COLO829 (cell line): ENCODE measurements at places on chromosomes 6 and 20.

DNA sequence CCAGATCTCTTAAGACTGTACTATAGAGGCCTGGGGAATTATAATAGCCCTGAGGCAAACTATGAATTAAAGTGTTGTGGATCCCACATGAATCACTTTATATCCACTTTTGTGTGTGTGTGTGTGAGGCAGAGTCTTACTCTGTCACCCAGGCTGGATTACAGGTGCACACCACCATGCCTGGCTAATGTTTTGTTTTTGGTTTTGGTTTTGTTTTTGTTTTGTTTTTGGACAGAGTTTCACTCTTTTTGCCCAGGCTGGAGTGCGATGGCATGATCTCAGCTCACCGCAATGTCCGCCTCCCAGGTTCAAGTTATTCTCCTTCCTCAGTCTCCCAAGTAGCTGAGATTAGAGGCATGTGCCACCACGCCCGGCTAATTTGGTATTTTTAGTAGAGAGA is 32.2 kb upstream of the MICB start:
- no peak for DNase-seq

GRCh38 chr6:86256615-86257187 is 614.0 kb upstream of the SYNCRIP start:
- DNase-seq: no peak

- DNase-seq: no peak
Observed at GRCh38 chr6:153140299-153140698, 9.2 kb upstream of the RGS17 start.

DNA sequence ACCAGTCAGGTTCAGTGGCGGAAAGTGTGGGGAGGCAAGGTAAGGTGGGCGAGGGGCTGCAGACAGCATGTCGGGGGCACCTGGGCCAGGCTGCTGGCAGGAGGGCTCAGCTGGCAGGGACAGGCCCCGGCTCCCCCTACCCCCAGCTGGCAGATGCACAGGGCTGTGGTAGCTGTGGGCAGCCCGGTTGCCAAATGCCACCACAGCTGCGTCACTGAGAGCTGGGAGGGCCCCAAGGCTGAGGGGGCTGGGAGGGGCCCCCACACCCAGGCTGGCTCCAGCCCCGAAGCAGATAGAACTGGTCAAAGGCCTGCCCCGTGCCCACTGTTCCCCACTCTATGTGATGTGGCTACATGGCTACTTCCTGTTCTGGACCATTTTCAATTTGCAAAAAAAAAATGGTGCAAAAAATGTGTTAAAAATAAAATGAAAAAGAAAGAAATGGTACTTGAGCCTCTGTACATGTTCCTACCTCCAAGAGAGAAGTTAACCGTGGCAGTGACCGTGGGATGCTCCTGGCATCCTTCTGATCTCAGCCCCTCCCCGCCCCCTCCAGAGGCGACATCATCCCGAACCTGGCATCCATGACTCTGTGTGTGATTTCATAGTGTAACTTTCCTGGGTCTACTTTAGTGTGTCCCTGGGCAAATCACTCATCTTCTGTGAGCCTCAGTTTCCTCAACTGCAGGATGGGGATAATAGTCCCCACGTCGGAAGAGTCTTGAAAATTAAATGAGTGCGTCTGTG is 64.4 kb downstream of the UBE2V1 start:
- DNase-seq: no peak

- no peak for DNase-seq
Observed at GRCh38 chr6:147298461-147298860, 94.2 kb downstream of the STXBP5 start.

DNA sequence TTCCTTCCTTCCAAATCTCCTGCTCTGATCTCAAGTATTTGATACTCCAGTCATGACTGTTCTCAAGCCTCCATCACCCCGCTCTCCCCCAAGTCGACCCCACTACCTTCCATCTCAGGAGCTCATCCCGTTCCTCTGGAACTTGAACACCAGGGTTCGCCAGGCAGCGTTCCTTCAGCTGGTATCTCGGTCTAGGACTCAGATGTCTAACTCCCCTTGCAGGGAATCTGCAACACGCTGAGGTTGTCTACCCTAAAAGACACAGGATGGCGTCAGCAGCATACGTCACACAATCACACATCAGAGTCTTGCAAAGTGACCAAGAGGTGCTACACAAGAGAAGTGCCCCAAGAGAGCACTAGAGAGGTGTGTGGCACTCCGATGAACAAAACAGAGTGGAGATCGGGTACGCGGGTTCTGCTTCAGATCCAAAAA is 706 bp downstream of the ZNF184 start:
- DNase-seq: peak; percentile 34

- peak; percentile 36 for DNase-seq
Observed at GRCh38 chr20:21360705-21361104, 36.6 kb downstream of the NKX2-4 start.

GRCh38 chr6:11779329-11780096 is 910 bp upstream of the ADTRP start:
- no peak for DNase-seq
